T-helper 2 cell (primary cell): ENCODE measurements at places on chromosomes 4 and X.

DNA sequence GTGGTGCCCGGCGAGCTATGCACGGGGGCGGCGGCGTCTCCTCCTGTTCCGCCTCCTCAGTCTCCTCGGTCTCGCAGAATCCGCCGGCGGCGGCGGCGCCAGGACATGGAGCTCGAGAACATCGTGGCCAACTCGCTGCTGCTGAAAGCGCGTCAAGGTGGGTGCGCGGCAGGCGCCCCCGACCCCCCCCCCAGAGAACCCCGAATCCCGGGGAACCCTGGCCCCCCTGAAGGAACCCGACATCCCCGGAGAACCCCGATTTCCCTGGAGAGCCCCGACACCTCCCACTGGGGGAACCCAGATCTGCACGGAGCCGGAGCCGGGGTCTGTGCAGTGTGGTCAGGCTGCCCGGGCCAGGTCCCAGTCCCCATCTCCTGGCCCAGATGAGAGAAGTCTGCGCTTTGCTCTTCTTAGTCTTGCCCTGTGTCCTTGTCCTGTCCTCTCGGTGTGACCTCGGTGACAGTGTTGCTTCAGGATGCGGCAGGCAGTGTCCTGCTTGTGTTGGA lies 648 bp downstream of the GRK4 start:
- DNase-seq = no peak

GRCh38 chrX:100440006-100440405 lies 29.9 kb upstream of the PCDH19 start:
- no peak for DNase-seq

DNA sequence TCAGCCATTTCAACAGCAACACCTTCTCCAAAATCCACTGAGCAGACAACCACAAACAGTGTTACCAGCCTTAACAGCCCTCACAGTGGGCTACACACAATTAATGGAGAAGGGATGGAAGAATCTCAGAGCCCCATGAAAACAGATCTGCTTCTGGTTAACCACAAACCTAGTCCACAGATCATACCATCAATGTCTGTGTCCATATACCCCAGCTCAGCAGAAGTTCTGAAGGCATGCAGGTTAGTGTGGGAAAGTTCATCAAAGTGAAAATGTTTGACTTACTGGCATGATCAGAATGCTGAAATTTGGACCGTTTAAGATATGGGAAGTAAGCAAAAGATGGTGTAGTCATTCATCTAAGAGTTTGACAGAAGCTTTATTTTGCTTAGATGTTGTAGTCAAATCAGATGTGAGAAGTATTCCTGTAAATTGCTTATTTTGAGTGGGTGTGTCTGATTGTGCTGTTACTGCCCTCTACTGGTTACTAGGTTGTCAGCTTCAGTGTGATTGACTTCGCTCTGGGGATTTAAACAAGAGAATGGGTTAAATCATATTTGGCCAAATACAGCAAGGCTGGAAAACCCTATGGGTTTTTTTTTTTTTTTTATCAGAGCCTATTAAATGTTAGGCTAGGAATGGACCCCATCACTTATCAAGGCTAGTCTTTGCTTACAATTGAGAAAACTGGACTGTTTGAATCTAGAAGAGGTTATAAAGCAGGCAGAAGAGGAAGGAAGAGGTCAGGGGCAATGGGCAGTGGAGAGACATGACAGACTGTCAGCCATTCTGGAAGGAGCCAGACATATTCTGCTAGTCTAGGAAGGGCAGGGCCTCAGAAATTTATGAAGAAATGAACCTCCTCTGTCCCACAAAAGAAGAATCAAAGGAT lies 130.3 kb downstream of the DIPK2B start:
- DNase-seq = no peak

GRCh38 chr4:2042947-2043395 lies 16.2 kb upstream of the NAT8L start:
- DNase-seq = no peak

DNA sequence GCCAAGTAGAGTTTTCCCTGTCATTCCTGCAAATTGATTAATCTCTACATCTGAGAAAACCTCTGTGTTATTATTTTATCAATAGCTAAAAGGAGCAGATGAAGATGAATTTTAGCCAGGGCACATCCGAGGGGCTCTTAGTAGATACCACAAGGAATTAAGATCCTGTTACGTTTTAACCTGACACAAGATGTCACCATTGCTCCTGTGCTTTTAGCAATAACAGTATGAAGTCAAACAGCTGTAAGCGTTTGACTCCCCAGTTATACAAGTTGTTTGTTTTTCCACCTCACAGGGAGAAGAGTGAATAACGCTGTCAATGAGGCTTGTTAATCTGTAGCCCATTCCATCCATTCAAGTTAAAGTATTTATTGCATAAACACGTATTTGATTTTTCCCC lies 76.0 kb upstream of the AP1S2 start:
- DNase-seq = no peak
